CD4-positive, alpha-beta memory T cell (primary cell): ENCODE measurements at places on chromosomes 2 and 18.

GRCh38 chr2:240636563-240637115 lies 11.4 kb downstream of the GPR35 start:
- DNase-seq: no peak

- no peak for DNase-seq
Measured at GRCh38 chr2:41701231-41701630, 346.6 kb upstream of the PKDCC start.

DNA sequence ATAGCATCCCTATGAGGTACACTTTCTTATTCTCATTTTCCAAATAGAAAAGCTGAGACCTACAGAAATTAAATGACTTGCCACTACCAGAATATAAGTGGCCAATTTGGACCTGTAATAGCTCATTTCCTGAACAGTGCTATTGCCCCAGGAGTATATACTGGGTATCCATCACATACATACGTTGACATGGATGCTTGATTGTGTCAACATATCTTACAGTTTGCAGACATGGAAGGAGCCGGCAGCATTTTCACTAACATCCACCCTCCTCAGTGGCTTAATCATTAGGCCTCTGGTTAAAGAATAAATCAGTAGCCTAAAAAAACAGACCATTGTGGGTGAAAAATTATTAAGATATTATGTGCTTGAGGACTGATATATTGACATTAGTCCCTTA lies 829.3 kb downstream of the LRP1B start:
- no peak for DNase-seq

- no peak for DNase-seq
Measured at GRCh38 chr18:13681701-13682100, 44.7 kb downstream of the FAM210A start.

DNA sequence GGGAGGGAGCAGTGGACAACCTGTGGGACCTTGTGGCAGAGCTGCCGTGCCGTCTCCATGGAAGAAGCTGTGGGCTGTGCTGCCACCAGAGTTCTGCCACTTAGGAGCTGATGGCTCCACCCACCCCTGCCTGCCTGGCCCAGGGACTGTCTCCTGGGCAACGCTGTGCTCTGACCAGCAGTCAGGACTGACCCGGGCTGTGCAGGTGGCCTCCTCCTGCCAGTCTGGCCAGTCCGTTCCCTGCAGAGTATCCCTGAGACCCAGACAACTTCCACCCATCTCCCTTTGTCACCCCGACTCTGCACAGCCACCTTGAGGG lies 12.8 kb downstream of the ASIC4 start:
- DNase-seq: no peak

DNA sequence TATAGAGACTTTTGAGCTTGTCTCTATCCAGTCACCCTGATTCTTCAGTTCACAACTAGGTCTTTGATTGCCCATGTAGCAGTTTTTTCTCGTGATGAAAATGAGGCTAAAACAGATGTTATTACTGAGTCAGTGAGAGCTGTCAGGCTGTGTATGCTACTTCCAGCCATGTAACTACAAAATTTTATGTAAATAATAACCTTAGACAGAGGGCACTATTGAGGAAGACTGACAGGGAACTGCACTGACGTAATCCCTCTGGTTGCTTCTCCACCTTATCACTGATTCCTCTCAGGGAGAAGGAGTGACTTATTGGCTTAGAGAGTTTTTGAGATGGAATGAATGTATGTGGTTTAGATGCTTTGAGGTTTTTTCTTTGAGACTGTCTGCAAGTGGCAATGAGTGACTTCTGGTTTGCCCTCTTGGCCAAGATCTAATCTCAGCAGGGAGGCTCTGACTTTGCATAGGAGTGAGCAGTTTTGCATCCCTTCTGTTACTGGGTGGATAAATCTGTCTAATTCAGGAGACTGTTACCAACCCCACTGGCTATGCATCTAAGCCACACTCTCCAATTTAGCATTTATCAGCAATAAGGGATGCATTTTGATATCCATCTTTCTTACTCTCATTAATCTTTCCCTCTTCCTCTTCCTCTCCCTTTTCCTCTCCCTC lies 555.2 kb upstream of the FANCL start:
- DNase-seq: no peak

- DNase-seq: no peak
Measured at GRCh38 chr2:32783469-32783868, 155.6 kb downstream of the TTC27 start.

DNA sequence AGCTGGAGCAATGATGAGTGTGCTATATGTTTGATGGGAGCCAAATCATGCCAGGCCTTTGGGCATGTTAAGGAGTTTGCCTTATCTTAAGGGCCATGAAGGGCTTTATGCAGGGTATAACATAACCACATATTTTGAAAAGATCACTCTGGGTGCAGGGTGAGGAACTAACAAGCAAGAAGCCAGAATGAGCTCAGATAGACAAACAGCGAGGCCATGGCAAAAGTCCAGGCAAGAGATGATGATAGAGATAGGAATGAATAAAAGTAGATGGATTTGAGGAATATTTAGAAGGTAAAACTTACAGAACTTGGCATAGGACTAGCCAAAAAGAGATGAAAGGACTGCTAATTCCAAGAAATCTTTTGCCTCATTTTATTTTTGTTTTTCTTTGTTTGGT lies 6.7 kb downstream of the GALNT3 start:
- no peak for DNase-seq

DNA sequence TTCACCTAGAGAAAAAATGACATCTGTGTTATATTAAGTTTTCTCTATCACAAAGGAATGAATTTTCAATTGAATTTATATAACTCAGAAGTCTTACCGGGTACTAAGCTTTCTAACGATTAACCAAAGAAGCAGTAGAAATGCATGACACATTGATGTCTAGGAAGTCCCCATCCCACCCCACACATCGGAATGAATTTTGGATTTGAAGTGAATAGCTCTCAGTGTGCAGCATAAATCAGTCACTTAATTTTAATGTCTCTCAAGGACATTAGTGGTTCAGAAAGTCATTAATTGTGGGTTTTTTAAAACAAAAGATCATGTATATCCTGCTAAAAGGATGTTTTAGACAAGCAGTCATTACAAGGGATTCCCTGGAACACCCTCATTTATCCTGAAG lies 141.4 kb upstream of the PIEZO2 start:
- DNase-seq: no peak

GRCh38 chr2:36245651-36246050 lies 109.9 kb upstream of the CRIM1 start:
- DNase-seq: no peak
